ENCODE measurements at places on chromosomes 1 and 21.

GRCh38 chr1:32759997-32760623, 57.0 kb downstream of the YARS1 start:
- no peak for DNase-seq

- no peak for DNase-seq
These were observed 50.6 kb downstream of the RPS6KA1 start for GRCh38 chr1:26580116-26580515.

- no peak for DNase-seq
These were observed 2.4 kb downstream of the ACKR1 start for GRCh38 chr1:159207080-159207479.

DNA sequence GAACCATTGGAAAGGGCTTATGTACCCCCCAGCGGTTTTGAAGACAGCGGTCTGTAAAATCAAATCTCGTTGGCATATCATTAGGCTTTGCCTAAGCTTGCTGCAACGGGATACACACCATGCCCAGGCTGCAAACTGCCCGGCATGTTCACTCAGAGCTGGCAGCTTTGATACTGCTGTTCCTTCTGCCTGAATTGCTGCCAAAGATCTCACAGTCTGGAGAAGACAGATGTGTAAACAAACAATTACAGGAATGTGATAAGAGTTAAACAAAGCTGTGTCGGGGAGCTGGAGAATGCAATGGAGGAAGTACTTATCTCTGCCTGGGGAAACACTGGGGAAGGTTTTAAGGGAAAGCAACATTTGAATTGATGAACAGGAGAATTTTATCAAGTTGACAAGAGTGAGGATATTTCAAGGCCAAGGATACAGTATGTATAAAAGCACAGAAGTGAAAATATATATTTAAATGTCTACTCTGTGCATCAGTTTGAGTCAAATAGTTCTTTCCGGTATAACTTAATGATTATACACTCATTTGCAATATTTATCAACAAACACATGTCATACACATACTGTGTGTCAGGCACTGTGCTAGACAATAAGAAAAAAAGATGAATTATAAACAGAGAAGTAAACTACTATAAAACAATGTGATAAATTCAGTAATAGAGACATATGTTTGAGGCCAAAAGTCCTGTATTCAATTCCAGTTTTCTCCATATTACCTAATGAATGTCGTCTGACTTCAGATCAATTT, 29.9 kb downstream of the CHML start:
- no peak for DNase-seq

DNA sequence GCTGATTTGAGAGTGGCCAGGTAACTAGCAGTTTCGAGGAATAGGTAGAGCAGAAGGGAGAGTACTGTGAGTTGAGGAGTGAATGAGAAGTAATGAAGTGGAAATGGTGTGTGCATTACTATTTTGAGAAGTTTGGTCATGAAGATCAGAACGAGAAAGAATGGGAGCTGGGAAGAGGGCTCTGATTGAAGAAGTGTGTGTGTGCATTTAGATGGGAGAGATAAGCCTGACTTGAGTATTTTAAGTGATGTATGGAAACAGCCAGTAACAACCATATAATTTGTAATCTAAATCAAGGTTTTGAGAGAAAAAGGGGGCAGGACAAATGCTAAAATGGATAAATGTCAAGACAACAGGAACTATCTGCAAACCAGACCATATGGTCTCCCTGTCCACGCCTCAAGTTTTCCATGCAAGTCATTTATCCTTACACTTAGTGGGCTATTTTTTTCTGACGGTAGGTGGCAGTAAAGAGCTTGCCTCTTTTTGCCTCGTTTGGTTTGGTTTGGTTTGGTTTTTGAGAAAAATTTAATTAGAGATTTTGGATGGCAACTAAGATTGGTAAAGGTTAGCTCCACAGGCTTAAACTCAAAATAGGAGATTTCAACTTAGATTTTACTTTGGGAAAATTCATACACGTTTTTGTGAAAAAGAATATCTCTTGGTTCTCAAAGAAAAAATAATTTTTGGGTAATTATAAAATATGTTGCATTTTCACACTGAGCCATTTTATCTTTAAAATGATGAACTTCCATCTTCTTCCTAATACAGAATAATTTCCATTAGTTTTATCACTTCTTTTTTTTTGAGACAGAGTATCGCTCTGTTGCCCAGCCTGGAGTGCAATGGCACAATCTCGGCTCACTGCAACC, 9.5 kb upstream of the B3GALNT2 start:
- no peak for DNase-seq

GRCh38 chr1:76510672-76511557, 356.4 kb upstream of the ST6GALNAC5 start:
- DNase-seq, result no peak

- DNase-seq, result no peak
These were observed 14.1 kb upstream of the TNR start for GRCh38 chr1:175757381-175758015.

DNA sequence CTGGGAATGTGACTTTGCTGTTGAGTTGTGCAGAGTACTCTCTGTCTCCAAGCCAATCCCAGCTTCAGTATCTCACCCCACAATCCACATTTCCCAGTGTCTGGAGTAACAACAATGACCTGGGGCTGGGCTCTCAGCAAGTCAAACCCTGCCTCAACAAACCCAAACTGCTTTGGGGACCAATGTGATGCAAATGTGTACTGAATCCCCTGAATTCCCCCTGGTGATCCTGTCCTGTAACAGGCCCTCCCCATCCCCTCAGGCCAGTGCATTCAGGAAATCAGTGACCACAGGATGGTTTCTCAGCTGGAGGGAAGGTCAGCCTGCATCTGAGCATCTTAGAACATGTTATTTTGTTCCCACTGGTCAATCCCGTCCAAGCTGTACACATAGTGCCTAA, 36.7 kb upstream of the HAO2 start:
- DNase-seq, result no peak

- no peak for DNase-seq
These were observed 7.7 kb downstream of the SLC5A9 start for GRCh38 chr1:48230236-48230635.

DNA sequence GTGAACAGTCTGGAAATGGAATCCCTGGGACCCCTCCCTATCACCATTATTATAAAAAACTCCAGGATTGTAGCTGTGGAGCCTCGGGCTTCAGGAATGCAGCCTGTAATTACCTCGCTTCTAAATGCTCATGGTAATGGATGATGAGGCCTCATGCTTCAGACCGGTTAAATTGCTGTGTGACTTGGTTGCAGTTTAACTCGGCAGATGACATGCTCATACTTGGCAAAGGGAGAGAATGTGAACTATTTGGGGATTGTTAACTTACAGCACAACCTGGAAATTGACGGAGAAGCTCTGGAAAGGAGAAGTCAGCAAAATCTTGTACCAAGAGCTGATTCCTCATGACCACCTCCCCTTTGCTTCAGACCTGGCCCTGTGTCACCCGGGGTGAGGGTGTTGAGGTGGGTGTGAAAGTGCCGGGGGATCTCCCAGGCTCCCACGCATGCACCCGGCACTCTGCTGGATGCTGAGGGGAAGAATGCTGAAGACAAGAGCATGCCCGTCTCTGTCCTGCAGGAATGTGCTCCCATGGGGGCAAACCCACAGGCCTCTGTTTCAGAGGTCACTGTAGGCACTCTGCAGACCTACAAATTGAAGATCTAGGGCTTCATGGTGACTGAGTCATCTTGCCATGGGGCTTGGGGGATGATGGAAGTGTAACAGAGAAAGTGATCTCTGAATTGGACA, 364.8 kb downstream of the RPS6KC1 start:
- DNase-seq, result no peak

DNA sequence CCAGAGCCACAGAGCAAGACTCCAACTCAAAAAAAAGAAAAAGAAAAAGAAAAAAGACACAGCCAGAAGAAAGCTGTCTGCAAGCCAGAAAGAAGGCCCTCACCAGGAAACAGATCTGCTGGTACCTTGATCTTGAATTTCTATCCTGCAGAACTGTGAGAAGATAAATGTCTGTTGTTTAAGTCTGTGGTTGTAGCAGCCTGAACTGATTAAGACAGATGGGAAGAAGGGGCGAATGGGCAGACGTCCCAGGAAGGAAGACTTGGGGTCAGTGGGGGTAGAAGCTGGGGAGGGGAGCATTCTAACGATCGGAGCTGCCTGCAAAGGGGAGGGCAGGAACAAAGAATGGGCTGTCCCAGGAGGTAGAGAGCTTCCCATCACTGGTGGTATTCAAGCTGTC, 6.3 kb downstream of the SLC2A7 start:
- no peak for DNase-seq

- DNase-seq, result no peak
These were observed 15.7 kb downstream of the ASPM start for GRCh38 chr1:197130677-197131304.

GRCh38 chr1:159341736-159342135, 39.6 kb downstream of the FCER1A start:
- no peak for DNase-seq

GRCh38 chr1:213840575-213840974, 147.2 kb upstream of the PROX1 start:
- DNase-seq, result no peak

DNA sequence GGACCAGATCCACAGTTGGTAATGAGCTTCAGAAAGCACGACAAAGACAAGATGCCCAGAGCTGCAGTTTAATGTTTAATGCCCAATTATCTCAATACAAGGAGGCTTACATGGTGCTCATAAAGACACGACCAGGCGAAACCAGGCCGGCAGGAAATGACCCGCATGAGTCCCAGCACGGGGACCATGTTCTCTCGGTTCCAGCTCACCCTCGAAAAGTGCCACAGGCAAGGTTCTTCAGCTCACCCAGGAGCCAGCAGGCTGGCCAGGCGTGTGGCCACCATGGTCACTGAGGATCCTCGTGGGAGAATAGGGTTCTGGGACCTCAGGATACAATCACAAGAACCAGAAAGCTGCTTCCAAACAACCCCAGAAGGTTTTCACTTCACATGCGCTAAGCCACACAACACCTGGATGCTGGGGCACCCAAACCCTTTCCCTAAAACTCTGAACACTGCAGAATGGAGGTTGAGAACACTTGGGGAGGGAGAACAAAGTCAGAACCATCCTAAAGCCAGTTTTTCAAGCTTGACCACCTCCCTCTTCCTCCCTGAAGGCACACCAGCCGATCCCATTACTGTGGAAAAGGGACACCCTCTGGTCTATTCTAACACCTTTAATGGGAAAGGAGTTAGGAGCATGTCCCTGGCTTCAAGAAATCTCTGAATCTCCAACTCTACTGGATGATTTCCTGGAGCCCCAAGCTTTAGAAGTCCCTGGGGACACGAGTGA, 22.6 kb upstream of the ASAP3 start:
- no peak for DNase-seq

All from cortex of kidney (tissue), 1 donor.